Cortex of kidney (tissue), 1 donor: ENCODE measurements at places on chromosomes 12 and 14.

DNA sequence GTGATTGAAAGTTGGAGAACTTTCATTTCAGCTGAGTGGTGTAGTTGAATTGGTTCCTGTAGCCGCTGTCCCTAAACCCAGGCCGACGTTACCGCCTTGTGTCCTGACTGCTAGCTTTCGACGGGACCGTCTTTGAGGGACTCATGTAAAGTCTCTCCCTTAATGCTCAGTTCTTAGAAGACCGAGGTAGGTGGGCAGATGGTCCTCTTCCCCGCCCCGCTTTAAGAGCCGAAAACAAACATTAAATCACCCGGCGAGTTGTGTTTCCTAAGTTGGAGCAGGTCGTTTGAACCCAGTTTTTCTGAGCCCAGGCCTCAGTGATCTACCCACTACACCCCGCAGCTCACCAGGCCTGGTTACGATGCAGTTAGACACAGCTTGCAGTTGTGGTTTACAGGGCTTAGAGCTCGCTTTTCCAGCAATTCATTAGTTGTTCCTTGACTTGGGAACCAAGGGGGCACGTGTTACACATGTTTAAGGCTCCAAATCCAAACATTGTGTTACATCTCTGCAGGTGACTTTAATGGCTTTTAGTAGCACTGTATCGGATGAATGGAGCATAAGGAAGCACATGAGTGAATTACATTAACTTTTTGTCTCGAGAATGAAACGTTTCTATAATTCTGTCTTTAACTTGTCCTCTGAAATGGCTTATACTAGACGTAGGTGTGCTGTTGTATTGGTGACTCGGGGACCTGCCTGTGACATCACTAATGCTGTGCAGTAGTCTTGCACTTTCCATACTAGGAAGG, 790 bp downstream of the NEDD1 start:
- DNase-seq: no peak

DNA sequence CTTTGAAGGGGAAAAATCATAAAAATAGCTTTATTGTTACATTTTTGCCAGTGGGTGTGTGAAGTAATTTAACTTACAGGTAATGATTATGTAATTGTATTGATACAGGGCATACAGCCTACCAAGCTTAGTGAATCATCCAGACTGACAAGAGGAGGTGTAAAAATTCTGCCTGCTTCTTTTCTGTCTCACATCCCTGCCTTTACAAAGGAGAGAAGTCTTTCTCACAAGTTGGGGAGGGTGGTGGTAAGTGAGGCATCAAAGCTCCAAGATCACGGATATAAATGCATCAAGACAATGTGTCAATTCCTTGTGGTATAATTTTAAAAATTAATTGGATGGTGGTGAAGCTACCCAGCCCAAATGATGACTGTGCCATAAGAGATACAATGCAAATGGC, 39.0 kb upstream of the G2E3 start:
- DNase-seq: no peak

DNA sequence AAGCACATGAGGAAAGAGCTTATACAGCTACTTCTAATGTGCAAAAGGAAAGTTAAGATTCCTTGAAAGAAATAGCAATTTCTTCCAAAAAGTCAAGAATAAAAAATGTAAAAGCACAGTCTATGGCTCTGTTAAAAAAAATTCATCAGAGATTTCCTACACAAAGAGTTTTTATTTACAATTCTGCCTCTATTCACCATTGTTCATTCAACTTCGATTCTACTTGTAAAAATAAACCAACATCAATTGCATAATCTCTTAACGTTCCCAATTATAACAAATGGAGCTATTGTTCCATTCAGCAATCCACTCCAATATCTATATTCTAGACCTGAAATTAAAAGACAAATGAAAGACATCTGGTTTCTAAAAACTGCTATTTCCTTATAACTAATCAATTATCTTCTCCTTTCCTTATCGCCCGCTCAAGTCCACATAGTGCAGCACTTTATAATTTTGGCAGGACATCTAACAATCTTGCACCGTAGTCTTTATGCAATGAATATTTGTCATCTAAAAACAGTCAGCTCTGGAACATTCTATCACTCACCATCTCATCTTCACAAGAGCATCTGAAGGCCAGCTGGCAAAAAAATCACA, 6.2 kb downstream of the EIF2S3B start:
- no peak for DNase-seq

DNA sequence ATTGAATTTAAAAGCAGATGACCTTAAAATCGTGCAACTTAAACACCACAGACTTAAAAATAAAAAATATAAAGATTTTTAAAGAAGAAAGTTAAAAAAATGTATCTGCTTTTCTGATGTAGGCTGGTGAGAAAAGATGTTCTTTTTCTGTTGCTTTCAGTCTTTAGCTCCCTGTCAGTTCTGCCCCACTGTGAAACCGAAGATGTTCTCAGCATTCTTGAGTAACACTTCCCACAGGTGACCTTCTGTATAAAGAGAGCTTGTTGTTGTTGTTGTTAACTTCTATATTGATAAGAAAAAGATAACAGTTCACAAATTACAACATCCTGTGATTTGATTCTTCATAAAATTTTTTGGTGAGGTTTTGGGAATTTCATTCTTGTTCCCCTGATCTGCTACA, 377.9 kb upstream of the RGS6 start:
- DNase-seq: no peak

DNA sequence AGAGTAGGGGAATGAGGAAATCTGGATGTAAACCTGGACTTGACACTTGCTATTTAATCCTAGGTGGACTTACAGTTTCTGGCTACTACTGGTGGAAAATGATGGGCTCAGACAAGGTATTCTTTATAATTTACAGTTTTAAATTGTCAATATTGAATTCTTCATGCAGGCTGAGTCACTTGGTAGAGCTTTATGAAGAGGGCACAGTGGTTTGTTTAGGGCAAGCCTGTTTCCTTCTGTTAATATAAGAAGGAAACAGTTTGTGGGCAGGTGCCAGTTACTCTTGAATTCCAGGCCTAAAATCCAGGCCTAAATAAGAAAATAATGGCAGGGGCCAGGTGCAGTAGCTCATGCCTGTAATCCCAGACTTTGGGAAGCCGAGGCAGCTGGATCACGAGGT, 355.8 kb upstream of the RGS6 start:
- no peak for DNase-seq

- DNase-seq: no peak
These were observed 14.0 kb upstream of the ANKLE2 start for GRCh38 chr12:132775502-132776229.

- DNase-seq: no peak
These were observed 372.0 kb downstream of the FUT8 start for GRCh38 chr14:65784574-65784973.

GRCh38 chr14:22735096-22735495, 31.4 kb upstream of the OXA1L start:
- no peak for DNase-seq

DNA sequence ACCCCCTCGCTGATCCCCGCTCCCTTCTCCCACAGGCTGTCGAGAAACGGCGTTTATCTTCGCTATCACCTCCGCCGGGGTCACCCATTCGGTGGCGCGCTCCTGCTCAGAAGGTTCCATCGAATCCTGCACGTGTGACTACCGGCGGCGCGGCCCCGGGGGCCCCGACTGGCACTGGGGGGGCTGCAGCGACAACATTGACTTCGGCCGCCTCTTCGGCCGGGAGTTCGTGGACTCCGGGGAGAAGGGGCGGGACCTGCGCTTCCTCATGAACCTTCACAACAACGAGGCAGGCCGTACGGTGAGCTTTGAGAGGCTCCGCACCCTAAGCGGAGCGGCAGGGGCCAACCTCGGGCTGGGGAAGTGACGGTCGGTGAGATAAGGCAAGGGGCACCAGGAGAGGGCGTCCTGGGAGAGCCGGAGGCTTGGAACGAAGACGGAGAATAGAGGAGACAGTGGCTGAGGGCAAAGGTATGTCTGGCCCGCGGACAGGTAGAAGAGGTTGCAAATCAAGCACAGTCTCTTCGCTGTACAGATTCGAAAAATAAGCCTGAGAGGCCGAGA, 2.3 kb downstream of the WNT1 start:
- no peak for DNase-seq

DNA sequence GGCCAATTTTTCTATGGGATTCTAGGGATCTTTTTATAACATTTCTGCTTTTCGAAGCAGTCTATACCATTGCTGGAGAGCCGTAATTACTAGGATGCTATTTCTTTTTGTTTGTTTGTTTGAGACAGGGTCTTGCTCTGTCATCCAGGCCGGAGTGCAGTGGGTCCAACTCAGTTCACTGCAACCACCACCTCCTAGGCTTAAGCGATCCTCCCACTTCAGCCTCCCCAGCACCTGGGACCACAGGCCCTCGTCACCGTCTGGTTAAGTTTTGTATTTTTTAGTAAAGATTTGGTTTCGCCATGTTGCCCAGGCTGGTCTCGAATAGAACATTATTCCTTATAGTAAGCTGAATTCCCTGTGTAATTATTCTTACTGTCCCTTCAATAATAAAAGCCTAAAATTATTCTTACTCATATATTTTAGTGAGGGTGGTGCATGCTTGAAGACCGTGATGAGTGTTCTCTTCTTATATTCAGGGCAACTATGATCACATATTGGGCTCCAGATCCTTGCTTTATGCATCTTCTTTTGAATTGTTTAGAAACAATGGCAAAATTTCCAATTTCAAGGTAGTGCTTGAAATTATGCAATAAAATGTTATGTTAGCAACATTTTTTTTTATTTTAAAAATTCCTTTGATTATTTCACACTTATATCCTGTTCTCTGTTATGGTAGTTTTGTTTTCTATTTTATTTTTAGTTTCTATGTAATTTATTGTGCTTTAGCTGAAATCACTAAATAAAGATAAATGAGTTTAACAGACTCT, 66.2 kb downstream of the CRADD start:
- no peak for DNase-seq

DNA sequence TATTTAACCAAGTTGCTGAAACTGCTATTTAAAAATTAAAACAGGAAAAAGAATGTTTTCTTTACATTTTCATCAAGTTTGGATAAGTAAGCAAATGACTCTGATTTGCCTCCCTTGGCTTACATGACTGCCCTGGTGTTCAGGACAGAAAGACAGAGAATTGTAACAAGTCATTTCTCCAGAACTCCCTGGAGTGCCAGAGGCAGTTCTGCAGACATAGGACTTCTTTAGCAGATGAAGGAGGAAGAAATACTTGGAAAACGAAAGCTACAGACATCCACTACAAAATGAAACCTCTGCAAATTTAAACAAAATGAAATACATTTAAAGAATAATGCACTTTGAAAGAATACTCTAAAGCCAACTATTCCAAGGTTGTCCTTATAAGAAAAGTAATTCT, 253.9 kb downstream of the LRFN5 start:
- DNase-seq: no peak

DNA sequence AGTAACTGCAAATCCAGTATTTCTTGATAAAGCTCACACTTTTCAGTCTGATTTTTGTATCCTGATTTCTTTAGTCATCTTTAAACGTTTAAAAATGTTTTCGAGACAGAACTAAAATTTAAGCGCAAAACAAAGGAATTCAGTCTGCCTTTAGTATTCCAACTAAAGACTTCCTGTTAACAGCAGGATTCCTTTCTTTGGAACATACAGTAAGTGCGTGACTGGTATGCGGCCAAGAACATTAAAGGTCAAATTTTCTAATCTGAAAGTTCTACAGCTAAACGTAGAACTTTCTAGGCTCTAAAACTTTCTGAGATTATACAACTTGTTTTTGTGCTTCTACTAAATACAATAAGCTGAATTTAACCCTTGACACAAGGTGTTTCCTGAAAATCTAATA, 9.9 kb downstream of the SAV1 start:
- no peak for DNase-seq

GRCh38 chr12:21543151-21543550, 17.1 kb downstream of the SPX start:
- DNase-seq: no peak

- DNase-seq: no peak
These were observed 86.3 kb downstream of the KIF26A start for GRCh38 chr14:104224506-104225277.

DNA sequence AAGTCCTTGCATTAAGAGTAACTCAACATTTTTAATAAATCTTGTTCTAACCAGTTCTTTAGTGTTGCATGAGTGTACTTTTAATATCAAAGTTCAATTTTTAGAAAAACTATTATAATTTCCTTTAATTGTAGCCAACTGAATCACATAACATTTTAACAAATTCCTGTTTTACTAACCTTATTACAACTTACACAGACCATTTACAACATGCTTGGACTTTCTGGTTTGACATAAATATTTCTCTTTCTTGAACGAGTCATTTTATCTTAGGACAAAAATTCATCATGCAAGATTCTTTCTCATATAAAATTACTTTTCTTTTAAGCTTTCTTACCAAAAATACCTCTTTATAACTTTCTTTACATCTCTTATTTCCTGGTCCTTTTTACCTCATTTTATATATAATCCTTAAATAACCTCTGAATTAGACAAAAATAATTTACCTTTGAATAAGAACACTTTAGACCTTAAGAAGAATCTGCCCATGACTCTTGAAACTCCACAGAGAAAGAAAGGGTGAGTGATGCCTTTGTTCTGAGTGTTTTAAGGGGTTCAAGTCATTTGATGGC, 3.9 kb downstream of the SLCO1A2 start:
- DNase-seq: no peak

DNA sequence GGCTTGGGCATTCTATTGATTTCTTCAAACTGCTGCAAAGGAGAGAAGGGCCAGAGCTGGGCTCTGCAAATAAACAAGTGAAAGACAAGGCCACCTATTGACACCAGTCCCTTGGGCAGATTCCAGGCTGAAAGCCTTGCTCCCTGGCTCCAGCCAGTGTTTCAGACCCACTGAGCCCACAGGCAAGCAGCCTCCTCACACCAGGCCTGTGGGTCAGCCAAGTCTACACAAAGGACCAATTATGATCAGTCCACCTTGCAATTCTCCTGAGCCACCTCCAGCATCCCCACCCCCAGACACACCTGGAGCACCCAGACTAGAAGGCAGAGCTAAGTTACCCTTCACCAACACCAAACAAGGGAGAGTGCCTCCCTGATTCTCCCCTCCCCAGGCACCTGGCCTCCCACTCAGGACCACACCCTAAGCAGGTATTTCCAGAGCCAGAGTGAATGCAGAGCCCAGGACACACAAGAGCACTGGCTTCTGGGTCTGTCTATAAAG, 13.8 kb downstream of the ACTN1 start:
- no peak for DNase-seq

DNA sequence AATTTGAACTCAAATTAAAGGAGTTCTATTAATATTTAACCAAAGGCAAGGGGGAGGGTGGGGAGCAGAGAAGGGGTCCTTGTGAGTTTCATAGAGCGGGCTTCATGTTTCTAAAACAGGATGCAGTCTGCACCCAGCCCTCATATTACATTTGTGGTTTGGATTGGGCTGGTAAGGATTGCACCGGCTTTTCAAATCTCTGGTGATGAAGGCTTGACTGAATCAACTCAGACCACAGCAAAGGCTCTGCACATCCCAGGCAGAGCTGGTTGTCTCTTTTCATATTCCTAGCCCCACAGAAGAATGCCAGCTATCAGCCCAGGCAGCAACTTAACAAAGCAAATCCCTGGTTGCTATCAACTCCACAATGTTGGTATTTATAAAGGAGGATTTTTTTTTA, 1221.4 kb downstream of the VRK1 start:
- DNase-seq: no peak
